GM23338 (cell line): ENCODE measurements at places on chromosomes 2 and 18. TPM values are rescaled to one million over a fixed set of nuclear protein-coding genes. Genes with fewer than 3 reads are reported as not detected.
A peak's percentile ranks its signal among the peaks of the same experiment; 100 is the strongest.

G6PC2 gene
- not detected in 2 replicates for total RNA-seq

RPL37A gene
- 879 and 1,118 TPM in 2 replicates for total RNA-seq

GREB1L gene
- 0.03 TPM in 1 of 2 replicates, not detected in the other for total RNA-seq

SNTG2 gene
- total RNA-seq = 56.0 and 60.4 TPM in 2 replicates

RAX gene
- 0.03 and 0.08 TPM in 2 replicates for total RNA-seq

SESTD1 gene
- 21.6 and 26.6 TPM in 2 replicates for total RNA-seq

CTLA4 gene
- not detected in 2 replicates for total RNA-seq

LDLRAD4 gene
- total RNA-seq = 1.0 and 1.9 TPM in 2 replicates

PROM2 gene
- total RNA-seq = 2.2 TPM in 2 replicates

GKN2 gene
- total RNA-seq = not detected in 2 replicates

C18orf32 gene
- 22.4 and 25.3 TPM in 2 replicates for total RNA-seq

NPPC gene
- 0.43 and 2.2 TPM in 2 replicates for total RNA-seq

DNA sequence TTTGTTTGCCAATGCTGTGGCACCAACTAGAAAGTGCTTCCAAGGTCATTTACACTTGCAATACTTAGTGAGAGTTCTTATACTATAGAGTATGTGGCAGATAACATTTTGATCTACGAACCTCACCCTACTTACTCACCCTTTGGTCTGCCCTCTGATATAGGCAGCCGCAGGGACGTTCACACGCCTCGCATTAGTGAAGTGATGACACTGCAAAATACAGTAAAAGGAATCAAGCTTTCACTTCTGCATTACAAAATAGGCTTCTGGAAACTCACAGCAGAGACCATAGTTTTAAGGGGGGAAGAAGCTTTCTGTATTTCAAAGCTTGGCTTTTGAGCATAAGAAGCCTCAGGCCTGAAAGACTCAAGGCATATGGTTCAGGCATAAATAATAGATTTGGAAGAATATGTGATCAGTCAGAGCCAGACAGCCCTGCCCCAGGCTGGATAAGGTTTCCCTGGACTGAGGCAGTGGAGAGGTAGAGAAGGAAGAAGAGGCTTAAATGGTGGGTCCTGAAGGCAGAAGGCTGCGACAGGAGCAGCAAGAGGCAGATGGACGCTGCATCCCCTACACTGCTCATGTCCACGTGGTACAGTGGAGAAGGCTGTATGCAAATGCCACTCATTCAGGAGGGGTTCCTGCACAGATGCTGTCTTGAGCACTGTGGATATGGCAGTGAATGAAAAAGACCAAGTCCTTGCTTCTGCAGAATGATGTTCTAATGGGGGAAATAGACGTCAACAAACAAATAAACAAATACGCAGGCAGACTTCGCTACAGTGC is 63.1 kb downstream of the FECH start:
- no peaks in the 10 kb centered on the region for H3K27me3 ChIP-seq
- H3K4me1 ChIP-seq = no peaks in the 10 kb centered on the region
- no peak overlapping the region for H3K27ac ChIP-seq
- no peak overlapping the region for H3K4me3 ChIP-seq

DNA sequence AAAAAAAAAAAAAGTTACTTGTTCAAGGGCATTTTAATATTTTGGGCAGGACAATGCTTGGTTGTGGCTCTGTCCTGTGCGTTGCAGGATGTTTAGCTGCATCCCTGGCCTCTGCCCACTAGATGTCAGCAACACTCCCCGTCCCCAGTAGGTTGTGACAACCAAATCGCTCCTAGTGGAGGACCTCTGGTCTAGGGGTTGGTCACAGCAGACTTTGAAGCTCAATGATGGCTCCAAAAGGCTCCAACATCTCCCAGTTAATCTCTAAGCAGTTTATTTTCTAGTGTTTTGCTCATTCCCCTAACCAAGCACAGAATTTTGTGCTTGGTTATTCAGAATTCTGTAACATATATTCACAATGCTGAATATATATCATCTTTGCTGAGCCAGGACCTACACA is 67.0 kb downstream of the CHRNA1 start:
- no peak overlapping the region for H3K4me3 ChIP-seq
- H3K27me3 ChIP-seq = no peaks in the 10 kb centered on the region
- DNase-seq = peak; percentile 89
- peaks cover 3% of the 10 kb centered on the region; the same call in 1 of the 2 replicates for H3K4me1 ChIP-seq

- H3K27me3 ChIP-seq = no peaks in the 10 kb centered on the region
- H3K36me3 ChIP-seq = no peaks in the 10 kb centered on the region
- H3K4me1 ChIP-seq = 0 out of 2 replicates have a peak, but pooled peaks cover 3% of the 10 kb centered on the region
- no peak overlapping the region for H3K27ac ChIP-seq
- peak overlapping the region; percentile 72 for H3K4me3 ChIP-seq
- DNase-seq = peak; percentile 50
Observed at GRCh38 chr2:55519938-55520885, 694 bp downstream of the CFAP36 start.

DNA sequence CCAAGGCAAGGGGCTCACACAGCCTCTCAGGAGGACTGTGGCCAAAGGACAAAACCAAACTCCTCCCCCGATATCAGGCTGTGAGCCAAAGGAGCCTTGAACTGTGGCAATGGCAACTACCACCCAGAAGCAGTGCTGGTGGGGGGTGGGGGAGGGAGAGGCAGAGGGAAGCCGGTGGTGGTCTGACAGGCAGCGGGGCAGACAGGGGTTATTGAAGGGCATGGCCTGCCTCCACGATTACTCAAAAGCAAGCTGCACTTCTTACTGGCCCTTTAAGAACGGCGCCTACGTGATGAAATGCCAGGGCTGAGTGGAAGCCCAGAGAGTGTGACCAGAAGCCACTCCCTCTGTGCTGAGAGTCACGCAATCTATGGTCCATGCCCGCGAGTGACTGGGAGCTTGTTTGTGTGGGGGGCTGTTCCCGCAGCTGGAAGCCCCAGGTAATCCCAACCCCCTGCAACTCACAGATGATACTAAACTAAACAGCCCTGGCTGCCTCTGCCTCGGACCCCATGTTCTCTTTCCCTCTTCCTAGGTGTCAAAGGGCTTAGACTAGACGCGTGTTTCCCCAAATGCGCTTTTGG is 128.2 kb upstream of the CXCR4 start:
- no peaks in the 10 kb centered on the region for H3K27me3 ChIP-seq
- H3K4me1 ChIP-seq = peaks cover 9% of the 10 kb centered on the region; the same call in 1 of the 2 replicates
- no peak overlapping the region for H3K27ac ChIP-seq
- peak; percentile 52 for DNase-seq
- no peaks in the 10 kb centered on the region for H3K36me3 ChIP-seq
- no peak overlapping the region for H3K4me3 ChIP-seq

DNA sequence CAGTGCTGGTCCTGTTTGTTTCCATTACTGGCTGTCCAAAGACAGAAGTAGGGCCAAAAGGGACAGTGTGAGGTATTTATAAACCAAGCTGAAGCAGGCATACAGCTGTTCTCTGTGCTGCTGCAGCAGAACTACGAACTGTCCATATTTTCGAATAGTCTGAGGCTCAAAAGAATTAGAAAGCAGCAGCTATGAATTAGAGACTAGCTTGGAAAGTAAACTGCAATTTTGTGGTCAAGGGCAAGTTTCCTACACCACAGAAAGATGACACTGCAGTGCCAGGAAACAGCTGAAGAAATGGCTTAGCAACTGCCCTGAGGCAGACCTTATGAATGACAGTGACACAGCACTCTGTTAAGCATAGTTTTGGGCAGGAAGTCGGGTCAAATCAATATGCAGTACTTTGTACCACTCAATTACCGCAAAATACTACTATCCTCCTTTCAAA is 125.3 kb downstream of the TMEM131 start:
- no peak overlapping the region for H3K27ac ChIP-seq
- no peaks in the 10 kb centered on the region for H3K27me3 ChIP-seq
- H3K36me3 ChIP-seq = peaks cover 8% of the 10 kb centered on the region
- no peak overlapping the region for H3K4me3 ChIP-seq
- no peak for DNase-seq
- H3K4me1 ChIP-seq = 0 out of 2 replicates have a peak, but pooled peaks cover 9% of the 10 kb centered on the region

- no peaks in the 10 kb centered on the region for H3K4me1 ChIP-seq
- H3K27me3 ChIP-seq = no peaks in the 10 kb centered on the region
Observed at GRCh38 chr2:27965841-27966240, 75.3 kb downstream of the BABAM2 start.

GRCh38 chr2:226701052-226701451 is 98.6 kb downstream of the IRS1 start:
- H3K36me3 ChIP-seq = no peaks in the 10 kb centered on the region
- DNase-seq = no peak
- H3K27ac ChIP-seq = no peak overlapping the region
- 0 out of 2 replicates have a peak, but pooled peaks cover 2% of the 10 kb centered on the region for H3K4me1 ChIP-seq

GRCh38 chr2:99925960-99926359 is 216.4 kb downstream of the AFF3 start:
- no peak overlapping the region for H3K27ac ChIP-seq
- no peaks in the 10 kb centered on the region for H3K27me3 ChIP-seq
- no peak overlapping the region for H3K4me3 ChIP-seq
- DNase-seq = no peak
- H3K4me1 ChIP-seq = no peaks in the 10 kb centered on the region
- H3K36me3 ChIP-seq = no peaks in the 10 kb centered on the region

DNA sequence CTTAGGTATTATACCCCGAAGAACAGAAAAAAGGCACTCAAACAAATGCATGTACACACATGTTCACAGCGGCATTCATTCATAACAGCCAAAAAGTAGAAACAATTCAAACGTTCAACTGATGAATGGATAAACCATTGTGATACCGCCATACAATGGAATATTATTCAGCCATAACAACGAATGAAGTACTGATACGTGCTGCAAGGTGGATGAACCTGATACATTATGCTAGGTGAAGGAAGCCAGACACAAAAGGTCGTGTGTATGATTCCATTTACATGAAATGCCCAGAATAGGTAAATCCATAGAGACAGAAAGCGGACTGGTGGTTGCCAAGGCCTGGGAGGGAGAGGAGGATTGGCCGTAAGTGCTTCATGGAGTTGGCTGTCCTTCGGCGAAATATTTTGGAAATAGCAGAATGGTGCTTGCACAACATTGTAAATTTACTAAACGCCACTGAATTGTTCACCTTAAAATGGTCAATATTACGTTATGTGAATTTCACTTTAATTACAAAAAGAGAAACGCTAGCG is 750 bp upstream of the RMP24 start:
- H3K4me1 ChIP-seq = peaks cover 14% of the 10 kb centered on the region
- H3K27me3 ChIP-seq = no peaks in the 10 kb centered on the region
- no peak for DNase-seq
- peak overlapping the region; percentile 88 for H3K27ac ChIP-seq
- H3K36me3 ChIP-seq = peaks cover 12% of the 10 kb centered on the region
- H3K4me3 ChIP-seq = peak overlapping the region; percentile 90

DNA sequence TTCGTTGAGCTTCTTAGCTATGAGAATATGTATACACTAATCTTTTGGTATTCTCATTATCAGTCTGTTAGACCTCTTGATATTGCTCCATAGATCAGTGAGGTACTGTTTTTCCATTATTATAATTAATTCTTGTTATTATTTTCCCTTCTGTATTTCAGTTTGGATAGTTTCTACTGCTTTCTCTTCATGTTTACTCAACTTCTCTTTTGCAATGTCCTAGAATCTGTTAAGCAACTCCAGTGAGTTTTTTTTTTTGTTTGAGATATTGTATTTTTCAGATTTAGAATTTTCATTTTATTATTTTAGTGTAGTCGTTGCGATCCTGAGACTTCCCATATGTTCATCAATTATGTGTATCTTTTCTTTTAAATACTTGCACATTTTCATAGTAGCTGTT is 260.8 kb downstream of the SETBP1 start:
- peaks cover 28% of the 10 kb centered on the region for H3K4me1 ChIP-seq
- DNase-seq = no peak
- no peak overlapping the region for H3K27ac ChIP-seq
- H3K27me3 ChIP-seq = no peaks in the 10 kb centered on the region
- H3K36me3 ChIP-seq = no peaks in the 10 kb centered on the region

DNA sequence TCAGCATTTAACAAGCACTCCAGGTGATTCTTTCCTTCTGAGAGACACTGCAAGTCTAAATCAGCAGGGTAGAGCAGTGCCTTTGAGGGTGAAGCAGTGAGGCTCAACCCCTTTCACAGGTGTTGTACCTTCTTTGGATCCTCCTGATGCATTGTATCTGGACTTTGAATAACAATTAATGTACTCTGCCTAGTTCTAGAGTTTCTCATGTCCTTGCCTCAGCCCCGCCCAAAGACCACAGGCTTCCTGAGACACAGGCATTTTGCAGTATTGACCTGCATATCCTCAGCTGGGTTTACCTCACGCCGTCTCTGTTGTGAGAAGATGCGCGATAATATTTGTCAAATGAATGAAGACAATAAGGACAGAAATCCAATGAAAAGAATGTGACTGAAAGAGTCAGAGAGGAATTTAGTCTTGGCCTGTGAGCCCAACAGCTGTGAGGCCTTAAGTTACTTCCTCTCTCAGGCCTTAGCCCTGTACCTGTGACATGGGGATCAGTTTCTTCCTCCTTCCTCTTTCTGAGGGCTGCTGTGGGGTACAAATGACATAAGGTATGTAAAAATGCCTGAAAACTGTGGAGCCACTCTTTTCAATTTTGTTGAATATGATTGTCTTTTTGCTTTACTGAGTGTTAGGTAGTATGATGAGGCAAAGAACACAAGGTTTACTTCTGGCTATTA is 43.7 kb downstream of the WIPF1 start:
- no peak overlapping the region for H3K4me3 ChIP-seq
- no peak for DNase-seq
- H3K27ac ChIP-seq = no peak overlapping the region
- H3K4me1 ChIP-seq = no peaks in the 10 kb centered on the region
- H3K36me3 ChIP-seq = peaks cover 8% of the 10 kb centered on the region; the same call in 1 of the 2 replicates

- no peak overlapping the region for H3K4me3 ChIP-seq
- peak overlapping the region; percentile 29; the same call in 1 of the 2 replicates for H3K27ac ChIP-seq
Observed at GRCh38 chr2:1022178-1022577, 71.5 kb downstream of the SNTG2 start.

- DNase-seq = no peak
- no peaks in the 10 kb centered on the region for H3K4me1 ChIP-seq
- no peaks in the 10 kb centered on the region for H3K27me3 ChIP-seq
- H3K4me3 ChIP-seq = no peak overlapping the region
- no peak overlapping the region for H3K27ac ChIP-seq
Observed at GRCh38 chr2:145503511-145503910, 983.6 kb upstream of the ZEB2 start.

- no peaks in the 10 kb centered on the region for H3K4me1 ChIP-seq
- no peaks in the 10 kb centered on the region for H3K36me3 ChIP-seq
- no peak for DNase-seq
- no peak overlapping the region for H3K4me3 ChIP-seq
Observed at GRCh38 chr2:227127201-227127600, 36.8 kb downstream of the COL4A4 start.

GRCh38 chr18:6256521-6256920 is 158.2 kb downstream of the L3MBTL4 start:
- H3K27ac ChIP-seq = no peak overlapping the region
- 0 out of 2 replicates have a peak, but pooled peaks cover 3% of the 10 kb centered on the region for H3K4me1 ChIP-seq
- H3K4me3 ChIP-seq = no peak overlapping the region
- peaks cover 4% of the 10 kb centered on the region; the same call in 1 of the 2 replicates for H3K36me3 ChIP-seq

DNA sequence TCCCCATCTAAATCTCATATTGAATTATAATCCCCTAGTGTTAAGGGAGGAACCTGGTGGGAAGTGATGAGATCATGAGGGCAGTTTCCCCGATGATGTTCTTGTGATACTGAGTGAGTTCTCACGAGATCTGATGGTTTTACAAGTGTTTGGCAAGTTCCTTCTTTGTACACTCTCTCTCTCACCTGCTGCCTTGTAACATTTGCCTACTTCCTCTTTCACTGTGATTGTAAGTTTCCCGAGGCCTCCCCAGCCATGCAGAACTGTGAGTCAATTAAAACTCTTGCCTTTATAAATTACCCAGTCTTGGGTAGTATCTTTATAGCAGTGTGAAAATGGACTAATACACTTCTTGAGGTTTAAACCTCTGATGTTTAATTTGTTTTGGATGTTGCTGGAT is 177.5 kb downstream of the CD8B2 start:
- no peak overlapping the region for H3K4me3 ChIP-seq
- no peaks in the 10 kb centered on the region for H3K27me3 ChIP-seq
- H3K27ac ChIP-seq = no peak overlapping the region
- no peak for DNase-seq
